Activated T-cell treated with anti-CD3 and anti-CD28 coated beads, Interleukin-2, amount 50 U/mL, for 48 hours (primary cell): ENCODE measurements at places on chromosomes 12 and 14.

- DNase-seq = no peak
Measured at GRCh38 chr12:50488801-50489200, 16.0 kb upstream of the DIP2B start.

DNA sequence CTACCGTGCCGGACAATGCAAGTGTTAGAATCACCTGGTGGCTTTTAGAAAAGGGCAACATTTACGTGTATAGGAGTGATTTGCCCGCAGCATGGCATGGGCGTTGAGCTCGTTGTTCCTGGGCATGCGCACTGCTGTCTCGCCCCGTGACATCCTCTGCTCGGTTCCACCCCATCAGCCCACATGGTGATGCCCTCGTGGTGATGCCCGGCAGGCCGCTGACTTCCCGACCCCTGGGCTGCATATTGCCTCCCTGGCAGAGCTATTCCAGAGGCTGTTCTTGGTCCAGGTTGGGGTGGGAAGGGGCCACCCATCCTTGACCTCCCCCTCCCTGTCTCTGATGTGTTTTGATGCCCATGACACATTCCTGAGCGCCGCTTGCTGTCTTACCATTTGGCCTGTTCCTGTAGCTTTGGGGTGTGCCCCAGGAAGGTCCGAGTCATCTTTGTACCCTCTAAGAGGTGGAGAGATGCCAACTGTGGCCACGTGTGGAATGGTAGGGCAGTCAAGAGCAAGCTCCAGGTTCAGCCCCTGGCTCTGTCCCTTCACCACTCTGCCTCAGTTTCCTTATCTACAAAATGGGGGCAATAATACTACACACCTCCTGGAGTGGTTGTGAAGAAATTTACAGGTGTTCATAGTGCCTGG, 4.8 kb downstream of the HIP1R start:
- no peak for DNase-seq

- DNase-seq = no peak
Measured at GRCh38 chr12:56935752-56936151, 1.5 kb upstream of the SDR9C7 start.

DNA sequence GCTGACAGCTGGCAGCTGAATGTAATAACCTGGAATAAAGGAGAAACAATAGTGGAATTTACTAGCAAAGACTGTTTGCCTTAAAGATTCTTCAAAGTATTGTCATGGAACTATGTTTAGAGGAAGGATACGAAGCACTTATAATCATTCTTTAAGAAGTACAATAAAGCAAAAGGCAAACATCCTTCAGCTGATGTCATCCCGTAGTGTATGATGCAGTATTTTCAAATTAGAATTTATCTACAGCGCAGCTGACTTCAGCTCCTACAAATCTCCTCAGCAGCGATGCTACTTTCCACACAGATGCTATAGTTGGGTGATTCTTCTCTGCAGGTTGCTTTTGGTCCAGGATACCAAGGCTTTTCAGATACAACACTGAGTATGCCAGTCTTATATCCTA, 31.5 kb downstream of the CLEC1A start:
- no peak for DNase-seq

DNA sequence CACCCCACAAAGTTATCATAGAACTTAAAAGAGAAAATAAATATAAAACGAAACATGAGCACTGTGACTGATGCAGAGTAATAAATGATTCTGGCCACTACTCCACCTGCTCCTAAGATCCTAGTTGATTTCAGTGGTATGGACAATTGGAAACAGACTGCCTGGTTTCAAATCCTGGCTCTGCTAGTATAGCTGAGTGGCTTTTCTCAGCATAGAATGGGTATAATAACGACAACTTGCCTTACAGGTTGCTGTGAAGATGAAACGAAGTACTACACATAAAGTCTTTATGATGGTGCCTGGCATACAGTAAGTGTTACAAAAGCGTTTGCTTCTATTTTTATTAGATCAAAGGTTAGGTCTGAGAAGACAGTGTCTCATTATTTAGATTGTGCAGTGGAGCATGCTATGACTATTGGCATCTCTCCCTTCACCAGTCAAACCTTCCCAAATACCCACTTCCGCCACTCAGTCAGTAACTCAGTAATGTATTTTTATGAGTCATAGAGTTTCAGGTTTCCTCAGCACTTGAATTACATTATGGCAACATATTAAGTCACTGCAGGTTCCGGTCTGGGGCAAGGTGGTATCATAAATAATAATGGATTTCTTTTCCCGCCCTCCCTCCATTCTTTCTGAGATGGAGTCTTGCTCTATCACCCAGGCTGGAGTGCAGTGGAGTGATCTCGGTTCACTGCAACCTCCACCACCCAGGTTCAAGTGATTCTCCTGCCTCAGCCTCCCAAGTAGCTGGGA, 29.7 kb upstream of the NR2C1 start:
- DNase-seq = peak; percentile 40

DNA sequence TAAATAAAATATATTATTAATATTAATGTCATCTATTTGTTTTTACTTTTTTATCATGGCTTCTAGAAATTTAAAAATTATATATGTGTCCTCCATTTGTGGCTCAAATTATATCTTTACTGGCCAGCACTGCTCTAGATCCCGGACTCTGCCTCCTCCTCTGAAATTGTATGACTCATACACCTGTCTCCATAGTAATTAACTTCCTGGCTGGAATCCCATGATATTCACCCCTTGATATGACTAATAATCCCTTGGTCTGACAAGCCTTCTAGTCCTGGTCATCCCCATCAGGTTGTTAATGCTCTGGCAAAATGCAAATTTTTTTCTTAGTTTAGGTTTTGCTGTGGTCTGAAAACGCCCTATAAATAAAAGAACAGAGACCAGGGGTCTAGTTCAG, 116.2 kb downstream of the BMP4 start:
- DNase-seq = no peak

DNA sequence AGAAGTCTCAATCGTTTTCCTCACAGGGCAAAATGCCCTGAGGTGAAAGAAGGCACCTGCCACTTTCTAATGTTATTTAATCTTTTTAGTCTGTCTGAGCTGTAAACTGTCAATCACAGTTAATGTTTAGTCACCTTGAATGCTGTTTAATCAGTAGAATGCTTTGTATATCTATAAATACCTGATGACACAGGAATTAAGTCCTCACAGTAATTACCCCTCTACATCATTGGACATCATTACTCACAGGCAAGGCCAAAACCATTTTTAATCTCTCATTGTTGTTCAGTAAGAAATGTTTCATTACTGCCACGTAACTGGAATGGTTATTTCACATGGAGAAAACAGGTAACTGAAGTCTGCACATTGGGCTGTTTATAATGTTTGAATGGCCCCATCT, 178.8 kb downstream of the EXOC5 start:
- DNase-seq = no peak

DNA sequence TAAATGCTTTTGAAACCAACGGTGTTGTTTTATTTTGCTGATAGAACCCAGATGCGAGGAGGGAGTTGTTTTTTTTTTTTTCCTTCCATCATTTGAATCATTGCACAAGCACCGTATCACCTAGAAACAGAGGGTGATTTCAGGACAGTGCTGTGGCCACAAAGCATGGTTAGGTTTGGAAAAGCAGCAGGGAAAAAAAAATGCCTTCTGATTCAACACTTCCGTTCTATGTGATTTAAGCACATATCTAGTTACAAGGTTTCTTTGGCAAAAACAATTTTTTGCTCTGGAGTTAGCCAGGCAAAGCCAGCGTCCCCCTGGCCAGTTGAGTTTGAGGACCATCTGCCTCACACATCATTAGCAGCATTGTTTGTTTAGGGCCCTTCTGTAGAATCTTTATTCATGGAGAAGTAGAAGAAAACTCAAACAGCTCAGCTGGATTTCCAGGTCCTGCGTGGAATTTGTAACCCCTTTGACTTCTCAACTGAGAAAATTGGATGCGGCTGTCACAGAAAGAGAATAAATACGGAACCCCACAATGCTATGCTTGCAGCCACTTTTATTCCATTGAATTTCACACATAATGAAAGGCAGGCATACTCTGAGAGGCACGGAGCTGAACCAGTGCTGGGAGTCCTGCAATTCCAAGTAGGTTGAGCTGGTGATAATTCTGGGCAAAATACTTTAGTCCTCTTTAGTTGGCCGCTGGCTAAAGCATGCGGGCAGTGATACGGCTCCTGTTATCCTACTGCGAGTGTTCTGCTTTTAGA, 17.0 kb upstream of the WNT5B start:
- no peak for DNase-seq

- no peak for DNase-seq
Measured at GRCh38 chr12:81206429-81206828, 128.6 kb downstream of the ACSS3 start.

DNA sequence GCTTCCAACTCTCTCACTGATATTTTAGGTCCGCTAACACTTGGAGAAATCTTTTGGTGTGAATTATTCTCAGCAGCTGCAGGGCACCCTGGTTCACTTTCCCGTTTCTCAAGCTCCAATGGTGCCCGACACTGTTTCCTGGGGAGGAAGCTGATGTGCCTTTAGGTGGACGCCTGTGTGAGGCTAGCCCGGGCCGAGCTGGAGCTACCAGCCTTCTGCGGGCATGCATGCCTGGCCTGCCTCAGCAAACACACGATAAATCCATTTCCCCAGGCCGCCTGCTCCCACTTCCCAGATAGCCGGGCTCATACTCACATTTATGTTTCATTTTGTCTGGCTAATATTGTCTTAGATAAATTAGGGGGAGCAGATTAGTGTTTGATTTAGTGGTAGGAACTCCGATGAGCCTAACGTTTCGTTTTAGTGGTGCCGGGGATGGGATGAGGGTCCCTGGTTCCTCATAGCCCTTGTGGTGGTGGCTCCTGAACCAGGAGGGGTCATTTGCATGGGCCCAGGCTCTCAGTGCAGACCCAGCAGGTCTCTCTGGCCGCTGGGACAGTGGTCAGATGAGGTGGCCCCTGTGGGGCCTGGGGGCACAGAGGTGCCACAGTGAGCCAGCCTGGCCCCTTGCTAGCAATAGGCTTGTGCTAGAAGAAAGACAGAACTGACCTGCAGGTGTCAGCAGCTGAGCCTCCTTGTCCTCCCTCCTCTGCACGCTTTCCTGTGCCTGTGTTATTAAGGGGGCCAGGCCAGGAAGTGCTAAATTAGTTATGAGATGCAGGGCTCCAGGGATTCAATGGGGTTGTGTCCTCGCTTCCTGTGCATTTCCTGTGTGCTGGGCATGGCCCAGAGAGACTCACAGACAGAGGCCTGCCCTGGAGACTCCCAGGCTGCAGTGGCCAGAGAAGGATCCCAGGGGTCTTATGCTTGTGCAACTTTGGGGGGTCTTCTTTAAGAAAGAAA, 88.3 kb downstream of the KIF26A start:
- no peak for DNase-seq

- DNase-seq = no peak
Measured at GRCh38 chr12:45517381-45517780, 212.1 kb upstream of the ARID2 start.

- no peak for DNase-seq
Measured at GRCh38 chr12:4847713-4848112, 62.0 kb upstream of the KCNA1 start.
